Uterus (tissue), 4 donors: ENCODE measurements at places on chromosomes 4 and X. TPM values are rescaled to one million over a fixed set of nuclear protein-coding genes. Genes with fewer than 3 reads are reported as not detected.

SLC6A8 gene
- 9.5 TPM for total RNA-seq

- H3K36me3 ChIP-seq: no peaks in the 10 kb centered on the region
- no peaks in the 10 kb centered on the region for H3K4me1 ChIP-seq
- H3K27ac ChIP-seq: no peak overlapping the region
- H3K4me3 ChIP-seq: no peak overlapping the region
- no peak for DNase-seq
These were observed 17.9 kb upstream of the HAND2 start for GRCh38 chr4:173547889-173548288.

DNA sequence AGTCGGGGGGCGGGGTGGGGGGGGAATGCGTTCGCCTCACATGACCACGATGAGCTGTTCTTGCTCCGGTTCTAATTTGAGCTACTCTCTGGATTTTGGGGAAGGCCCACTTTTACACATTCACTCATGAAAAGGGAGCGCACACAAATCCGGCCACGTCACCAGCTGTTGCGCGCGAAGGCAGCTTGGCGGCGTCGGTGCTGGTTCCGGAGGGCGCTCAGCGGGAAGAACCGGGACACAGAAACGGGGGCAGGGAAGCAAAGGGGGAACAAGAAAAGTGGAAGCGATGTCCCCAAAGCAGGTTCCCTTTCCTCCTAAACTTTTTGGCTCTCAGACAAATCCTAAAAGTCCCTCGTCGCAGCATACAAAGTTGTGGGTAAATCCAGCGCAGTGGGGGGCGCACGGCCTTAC lies 605 bp downstream of the ANXA5 start:
- H3K27me3 ChIP-seq: no peaks in the 10 kb centered on the region

ATP6AP2 gene
- total RNA-seq: 66.8 TPM

DNA sequence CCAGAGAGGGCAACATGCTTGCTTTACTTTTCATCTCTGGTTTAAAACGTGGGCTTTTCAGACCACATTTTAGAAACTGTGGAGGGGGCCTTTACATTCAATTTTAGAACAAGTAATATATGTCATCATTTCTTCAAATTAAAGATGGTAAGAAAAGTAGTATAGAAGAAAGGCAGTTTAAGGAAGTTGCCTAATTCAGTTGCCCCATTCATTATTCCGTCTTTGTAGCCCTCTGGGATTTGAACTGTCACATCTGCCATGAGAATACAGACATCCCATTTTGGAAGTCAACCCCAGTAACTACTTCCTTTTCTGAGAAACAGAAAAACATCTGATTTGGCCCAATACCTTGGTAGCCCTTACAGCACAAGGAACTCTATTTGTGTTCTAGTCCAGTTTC lies 61.2 kb downstream of the PASD1 start:
- no peak overlapping the region for H3K4me3 ChIP-seq
- DNase-seq: no peak
- no peaks in the 10 kb centered on the region for H3K36me3 ChIP-seq

IL13RA1 gene
- total RNA-seq: 20.2 TPM

LEF1 gene
- total RNA-seq: 27.4 TPM

CCNI gene
- total RNA-seq: 252 TPM

- no peak overlapping the region for H3K4me3 ChIP-seq
- no peaks in the 10 kb centered on the region for H3K27me3 ChIP-seq
- no peak for DNase-seq
- no peak overlapping the region for H3K27ac ChIP-seq
- no peaks in the 10 kb centered on the region for H3K36me3 ChIP-seq
- H3K4me1 ChIP-seq: no peaks in the 10 kb centered on the region
These were observed 170.1 kb downstream of the WDFY3 start for GRCh38 chr4:84796394-84796793.

GRCh38 chr4:140012688-140013486 lies 141.1 kb downstream of the MAML3 start:
- no peak overlapping the region for H3K27ac ChIP-seq
- no peaks in the 10 kb centered on the region for H3K36me3 ChIP-seq
- H3K4me1 ChIP-seq: no peaks in the 10 kb centered on the region

DNA sequence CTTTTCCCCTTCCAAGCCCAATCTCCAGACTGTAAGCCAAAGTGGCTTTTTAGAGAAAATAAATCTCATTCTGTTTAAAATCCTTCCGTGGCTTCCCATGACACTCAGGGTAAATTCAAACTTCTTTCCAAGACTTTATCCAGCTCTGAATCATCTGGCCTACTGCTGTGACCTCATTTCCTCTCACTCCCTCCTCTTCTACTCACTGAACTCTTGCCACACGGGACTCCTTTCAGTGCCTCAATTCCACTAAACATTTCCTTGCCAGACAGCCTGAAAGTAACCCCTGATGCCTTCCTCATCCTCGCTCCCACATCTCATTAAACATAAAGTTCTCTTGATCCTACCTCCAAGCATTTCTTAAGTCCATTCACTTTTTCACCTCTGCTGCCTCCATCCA lies 27.8 kb upstream of the RNF128 start:
- no peaks in the 10 kb centered on the region for H3K4me1 ChIP-seq
- no peak overlapping the region for H3K27ac ChIP-seq

DNA sequence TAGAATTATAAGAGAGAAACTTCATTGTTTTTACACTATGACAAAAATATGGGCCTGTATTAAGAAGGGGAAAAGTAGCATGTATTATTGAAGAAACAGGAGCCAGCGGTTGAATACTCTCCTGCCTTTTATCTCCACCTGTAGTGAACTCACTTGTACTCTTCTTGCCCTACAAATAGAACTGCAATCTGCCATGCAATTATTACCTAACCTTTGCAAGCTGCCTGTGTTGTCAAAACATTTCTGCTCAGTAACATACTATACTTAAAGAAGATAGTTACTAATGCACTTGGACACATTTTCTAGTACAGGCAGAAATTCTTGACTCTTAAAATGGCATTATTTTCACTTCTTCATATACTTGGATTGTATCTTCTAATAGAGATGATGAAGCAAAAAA lies 818.4 kb upstream of the GRID2 start:
- H3K4me3 ChIP-seq: no peak overlapping the region
- no peak for DNase-seq
- H3K4me1 ChIP-seq: no peaks in the 10 kb centered on the region
- H3K27ac ChIP-seq: no peak overlapping the region
- peaks cover 5% of the 10 kb centered on the region for H3K36me3 ChIP-seq

- H3K4me3 ChIP-seq: no peak overlapping the region
- no peaks in the 10 kb centered on the region for H3K4me1 ChIP-seq
- no peak overlapping the region for H3K27ac ChIP-seq
- H3K36me3 ChIP-seq: no peaks in the 10 kb centered on the region
These were observed 15.8 kb upstream of the SPANXC start for GRCh38 chrX:141258080-141258479.

DNA sequence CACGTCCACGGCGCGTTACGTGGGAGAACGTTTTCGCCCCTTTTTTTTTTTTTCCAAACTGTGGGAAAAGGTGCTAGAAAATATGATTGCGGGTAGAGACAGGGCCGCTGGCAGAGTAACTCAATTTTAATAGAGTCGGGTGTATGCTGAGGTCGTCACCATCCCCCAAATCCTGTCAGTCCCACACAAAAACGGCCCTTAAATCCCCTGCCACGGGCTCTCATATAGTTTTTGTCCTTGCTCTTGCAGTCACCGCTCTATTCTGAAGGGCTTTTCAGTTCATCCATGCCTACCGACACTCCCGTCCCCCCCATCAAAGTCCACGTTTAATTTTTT lies 796 bp upstream of the MED14 start:
- H3K27ac ChIP-seq: peak overlapping the region; percentile 92
- no peak for DNase-seq
- H3K36me3 ChIP-seq: no peaks in the 10 kb centered on the region
- H3K27me3 ChIP-seq: peaks cover 8% of the 10 kb centered on the region
- no peaks in the 10 kb centered on the region for H3K4me1 ChIP-seq
- H3K4me3 ChIP-seq: peak overlapping the region; percentile 73

GRCh38 chr4:1569461-1570151 lies 114.5 kb downstream of the FAM53A start:
- no peaks in the 10 kb centered on the region for H3K27me3 ChIP-seq
- H3K27ac ChIP-seq: no peak overlapping the region
- no peak overlapping the region for H3K4me3 ChIP-seq
- no peaks in the 10 kb centered on the region for H3K4me1 ChIP-seq

DNA sequence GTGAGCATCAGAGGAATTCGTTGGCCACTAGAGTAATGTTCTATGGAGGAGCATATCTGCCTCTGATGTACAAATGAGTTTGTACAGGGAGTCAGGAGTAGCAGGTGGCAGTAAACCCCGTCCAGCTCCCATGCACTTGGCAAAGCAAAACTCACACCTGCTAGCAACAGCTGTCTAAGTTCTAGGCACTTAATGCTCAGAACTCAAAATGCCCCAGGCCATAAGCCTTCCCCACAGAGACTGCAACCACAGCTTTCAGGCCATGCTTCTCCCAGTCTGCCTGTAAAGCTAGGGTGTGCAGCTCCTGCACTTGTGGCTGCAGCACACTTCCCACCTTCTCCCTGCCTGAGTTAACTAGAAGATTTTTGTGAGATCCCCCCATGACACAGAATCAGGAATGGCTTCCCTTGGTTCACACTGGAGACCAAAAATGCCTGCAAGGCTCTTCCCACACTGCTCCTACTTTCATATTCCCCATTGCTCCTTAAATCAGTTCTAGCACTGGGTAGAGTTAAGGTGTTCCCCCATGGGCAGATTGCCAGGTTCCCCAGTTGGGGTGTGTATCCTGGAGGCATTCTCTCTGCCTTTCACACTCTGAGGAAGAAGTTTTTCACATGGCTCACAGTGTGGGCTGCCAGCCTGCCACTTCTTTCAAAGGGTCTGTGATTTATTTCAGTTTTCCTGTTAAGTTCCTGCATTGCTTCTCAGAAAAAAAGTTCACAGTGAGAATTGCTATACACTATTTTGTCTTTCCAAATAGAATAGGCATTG lies 189.9 kb downstream of the STPG2 start:
- no peak overlapping the region for H3K4me3 ChIP-seq
- H3K4me1 ChIP-seq: no peaks in the 10 kb centered on the region
- no peaks in the 10 kb centered on the region for H3K27me3 ChIP-seq
- DNase-seq: no peak
- no peaks in the 10 kb centered on the region for H3K36me3 ChIP-seq

DNA sequence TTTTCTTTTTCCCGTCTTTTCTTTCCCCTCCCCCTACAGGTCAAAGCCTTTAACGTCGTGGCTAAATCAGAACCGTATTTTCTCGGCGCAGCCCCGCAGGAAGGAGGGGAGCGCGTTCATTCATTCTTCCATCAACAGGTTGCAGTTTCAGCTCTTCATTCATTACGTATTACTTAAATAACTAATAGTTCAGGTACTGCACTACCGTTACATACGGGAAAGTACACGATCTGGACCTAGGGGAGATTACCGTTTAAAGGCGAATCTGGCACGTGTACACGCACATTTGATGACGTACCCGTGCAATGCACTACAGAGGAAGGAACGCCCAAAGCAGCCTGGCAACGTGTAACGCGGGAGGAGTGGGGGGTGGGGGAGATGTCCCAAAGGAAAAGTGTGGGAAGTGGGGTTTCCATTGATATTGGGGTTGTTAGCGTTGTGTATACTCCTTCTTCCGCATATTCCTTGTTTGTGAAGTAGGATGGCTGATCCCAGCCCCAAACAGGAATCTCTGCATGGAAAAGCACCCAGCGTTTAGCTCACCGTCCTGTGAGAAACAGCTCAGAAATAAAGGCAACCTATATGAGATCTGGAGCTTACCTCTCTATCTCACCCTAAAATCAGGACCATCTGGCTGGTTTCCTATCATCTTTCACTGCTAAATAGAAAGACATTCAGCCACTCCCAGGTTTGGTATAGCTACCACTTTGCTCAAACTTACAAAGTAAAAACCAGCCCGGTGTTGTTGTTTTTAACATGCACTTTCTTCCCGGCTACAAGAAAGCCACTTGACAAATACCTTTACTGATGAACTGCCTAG lies 585 bp upstream of the SEC24D start:
- H3K4me1 ChIP-seq: peaks cover 4% of the 10 kb centered on the region
- no peaks in the 10 kb centered on the region for H3K27me3 ChIP-seq
- H3K4me3 ChIP-seq: peak overlapping the region; percentile 98

CD38 gene
- total RNA-seq: 0.26 TPM

DNA sequence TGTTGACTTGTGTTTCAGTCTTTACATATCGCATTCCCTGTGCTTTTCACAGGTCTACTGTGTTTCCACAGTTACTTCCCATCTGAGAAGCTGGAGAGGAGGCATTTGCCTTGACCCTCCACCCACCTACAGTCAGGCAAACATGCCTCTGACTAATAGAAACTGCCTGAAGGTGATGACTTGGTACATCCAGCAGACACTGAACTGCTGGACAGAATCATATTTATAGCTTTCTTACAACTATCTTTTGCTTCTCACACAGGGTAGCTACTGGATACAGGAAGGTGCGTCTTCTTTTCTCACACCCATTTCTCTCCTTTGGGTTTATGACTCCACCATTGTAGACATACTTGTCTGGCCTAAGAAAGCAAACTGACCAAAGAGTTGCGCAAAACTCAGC lies 58.0 kb downstream of the VGLL1 start:
- no peak for DNase-seq
- H3K27ac ChIP-seq: no peak overlapping the region
- H3K27me3 ChIP-seq: no peaks in the 10 kb centered on the region
- H3K4me3 ChIP-seq: no peak overlapping the region
- no peaks in the 10 kb centered on the region for H3K36me3 ChIP-seq

DNA sequence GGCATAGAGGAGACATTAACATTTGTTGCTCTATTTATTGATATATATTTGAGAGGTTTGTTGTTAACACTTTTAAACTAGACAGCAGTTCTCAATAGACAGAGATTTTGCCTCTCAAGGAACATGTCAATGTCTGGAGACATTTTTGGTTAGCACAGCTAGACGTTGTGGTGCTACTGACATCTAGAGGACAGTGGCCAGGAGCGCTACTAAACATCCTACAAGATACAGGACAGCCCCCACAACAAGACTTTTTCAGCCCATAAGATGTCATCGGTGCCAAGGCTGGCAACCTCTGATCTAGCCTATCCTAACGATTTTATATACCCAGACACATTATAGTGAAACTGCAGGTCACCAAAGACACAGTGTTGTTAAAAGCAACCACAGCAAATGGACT lies 18.4 kb upstream of the CTSO start:
- no peak overlapping the region for H3K4me3 ChIP-seq
- H3K4me1 ChIP-seq: no peaks in the 10 kb centered on the region
- no peaks in the 10 kb centered on the region for H3K27me3 ChIP-seq
- no peaks in the 10 kb centered on the region for H3K36me3 ChIP-seq
- no peak overlapping the region for H3K27ac ChIP-seq

GRCh38 chrX:77731821-77732419 lies 54.1 kb downstream of the ATRX start:
- no peak for DNase-seq
- H3K27me3 ChIP-seq: no peaks in the 10 kb centered on the region
- H3K4me3 ChIP-seq: no peak overlapping the region

HMGN5 gene
- total RNA-seq: 10.3 TPM

SRPX2 gene
- total RNA-seq: 9.4 TPM

NWD2 gene
- not detected for total RNA-seq

- no peak overlapping the region for H3K4me3 ChIP-seq
- no peaks in the 10 kb centered on the region for H3K4me1 ChIP-seq
- no peak for DNase-seq
- H3K27ac ChIP-seq: peak overlapping the region; percentile 47
These were observed 98.1 kb downstream of the MGST2 start for GRCh38 chr4:139763672-139764071.

KLF8 gene
- total RNA-seq: 11.5 TPM

- no peaks in the 10 kb centered on the region for H3K4me1 ChIP-seq
- H3K4me3 ChIP-seq: peak overlapping the region; percentile 32
- no peak for DNase-seq
These were observed 646 bp upstream of the FAM3A start for GRCh38 chrX:154516656-154517100.
